Choroid plexus epithelial cell (primary cell): ENCODE measurements at places on chromosomes 6 and 20.

DNA sequence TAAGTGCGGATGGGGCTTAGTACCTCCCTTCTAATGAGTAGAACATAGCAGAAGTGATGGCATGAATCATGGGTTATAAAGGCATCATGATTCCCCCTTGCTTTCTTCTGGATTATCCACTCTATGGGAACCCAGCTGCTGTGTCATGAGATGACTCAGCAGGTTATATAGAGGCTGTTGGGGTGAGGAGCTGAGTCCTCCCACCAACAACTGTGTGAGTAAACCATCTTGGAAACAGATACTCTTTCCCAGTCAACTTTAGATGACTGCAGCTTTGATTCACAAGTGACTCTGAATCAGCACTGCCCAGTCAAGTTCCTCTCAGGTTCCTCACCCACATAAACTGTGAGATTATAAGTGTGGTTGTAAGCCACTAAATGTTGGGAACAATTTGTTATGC, 46.3 kb downstream of the FAM83B start:
- peak; percentile 20 for DNase-seq

DNA sequence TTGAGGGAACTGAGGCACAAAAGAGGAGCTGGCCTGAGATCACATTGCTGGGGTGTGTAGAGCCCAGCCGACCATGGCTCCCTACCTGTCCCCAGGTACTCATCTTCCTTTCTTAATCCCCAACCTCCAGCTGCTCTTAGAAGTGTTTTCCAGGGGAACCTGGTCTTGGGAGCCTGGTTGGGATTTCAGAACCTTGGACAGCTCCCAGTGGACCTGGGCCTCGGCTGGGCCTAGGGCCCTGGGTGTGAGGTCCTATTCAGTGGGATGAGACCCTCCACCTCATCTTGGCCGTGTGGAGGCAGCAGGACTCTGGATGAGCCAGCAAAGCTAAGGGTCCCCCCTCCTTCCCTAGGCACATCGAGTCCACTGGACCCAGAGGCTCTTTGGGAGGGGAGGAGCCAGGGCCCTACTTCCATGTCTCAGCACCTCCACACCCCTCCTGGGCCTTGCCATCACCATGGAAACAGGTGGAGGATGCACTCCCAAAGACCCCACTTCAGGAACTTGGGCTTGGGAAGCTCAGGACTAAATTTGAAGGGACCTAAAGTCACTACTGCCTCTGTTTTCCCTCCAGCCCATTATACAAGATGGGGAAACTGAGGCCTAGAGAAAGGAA, 38.5 kb downstream of the DLGAP4 start:
- DNase-seq, result peak; percentile 63

GRCh38 chr6:34696189-34696738, 303 bp downstream of the ILRUN start:
- DNase-seq, result peak; percentile 41

- DNase-seq, result peak; percentile 50
Observed at GRCh38 chr6:33126101-33126714, 50.4 kb downstream of the HLA-DPB1 start.

DNA sequence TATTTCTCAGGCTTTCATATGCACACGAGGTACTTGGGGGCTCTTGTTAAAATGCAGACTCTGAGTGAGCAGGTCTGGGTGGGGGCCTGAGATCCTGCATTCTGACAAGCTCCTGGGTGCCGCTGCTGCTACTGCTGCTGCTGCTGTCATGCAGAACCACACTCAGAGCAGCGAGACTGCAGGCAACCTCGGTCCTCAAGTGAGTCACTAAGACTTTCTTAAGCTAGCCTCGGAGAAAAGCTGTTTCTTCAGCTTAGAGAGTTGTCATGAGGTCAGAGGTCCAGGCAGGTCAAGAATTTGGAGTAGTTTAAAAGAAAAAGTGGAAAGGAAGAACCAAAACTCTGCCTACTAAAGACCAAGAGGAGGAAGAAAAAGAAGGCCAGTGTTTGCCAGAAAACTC, 92.9 kb downstream of the SPTLC3 start:
- peak; percentile 73 for DNase-seq

DNA sequence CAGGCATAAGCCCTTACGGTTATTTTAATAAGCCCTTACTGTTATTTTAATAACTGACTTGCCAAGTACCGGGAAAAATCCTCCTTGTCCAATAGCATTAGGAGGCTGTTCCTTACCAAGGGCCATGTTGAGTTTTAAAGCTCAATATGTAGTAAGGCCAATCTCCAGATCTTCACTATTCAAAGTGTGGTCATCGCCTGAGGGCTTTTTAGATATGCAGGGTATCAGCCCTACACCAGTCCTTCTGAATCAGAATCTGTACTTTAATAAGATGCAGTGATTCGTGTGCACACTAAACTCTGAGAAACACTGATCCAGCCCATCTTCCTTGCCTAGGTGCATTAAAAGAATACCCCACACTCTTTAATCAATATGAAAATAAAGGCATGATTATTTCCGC, 72.8 kb upstream of the ZNF133 start:
- DNase-seq, result no peak

GRCh38 chr6:80550748-80551147, 444.3 kb downstream of the BCKDHB start:
- DNase-seq, result no peak

DNA sequence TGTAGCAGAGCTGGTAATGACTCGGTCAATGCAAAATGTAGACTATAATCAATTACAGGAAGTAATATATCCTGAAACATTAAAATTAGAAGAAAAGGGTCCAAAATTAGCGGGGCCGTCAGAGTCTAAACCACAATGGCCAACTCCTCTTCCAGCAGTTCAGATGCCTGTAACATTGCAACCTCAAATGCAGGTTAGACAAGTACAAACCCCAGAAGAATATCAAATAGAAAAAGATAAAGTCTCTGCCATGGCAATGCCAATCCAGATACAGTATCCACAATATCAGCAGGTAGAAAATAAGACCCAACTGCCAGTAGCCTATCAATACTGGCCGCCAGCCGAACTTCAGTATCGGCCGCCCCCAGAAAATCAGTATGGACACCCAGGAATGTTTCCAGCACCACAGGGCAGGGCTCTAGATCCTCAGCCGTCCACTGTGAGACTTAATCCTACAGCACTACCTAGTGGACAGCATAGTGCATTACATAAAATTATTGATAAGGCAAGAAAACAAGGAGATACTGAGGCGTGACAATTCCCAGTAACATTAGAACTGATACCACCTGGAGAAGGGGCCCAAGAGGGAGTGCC, 158.4 kb downstream of the GPX5 start:
- peak; percentile 70 for DNase-seq

DNA sequence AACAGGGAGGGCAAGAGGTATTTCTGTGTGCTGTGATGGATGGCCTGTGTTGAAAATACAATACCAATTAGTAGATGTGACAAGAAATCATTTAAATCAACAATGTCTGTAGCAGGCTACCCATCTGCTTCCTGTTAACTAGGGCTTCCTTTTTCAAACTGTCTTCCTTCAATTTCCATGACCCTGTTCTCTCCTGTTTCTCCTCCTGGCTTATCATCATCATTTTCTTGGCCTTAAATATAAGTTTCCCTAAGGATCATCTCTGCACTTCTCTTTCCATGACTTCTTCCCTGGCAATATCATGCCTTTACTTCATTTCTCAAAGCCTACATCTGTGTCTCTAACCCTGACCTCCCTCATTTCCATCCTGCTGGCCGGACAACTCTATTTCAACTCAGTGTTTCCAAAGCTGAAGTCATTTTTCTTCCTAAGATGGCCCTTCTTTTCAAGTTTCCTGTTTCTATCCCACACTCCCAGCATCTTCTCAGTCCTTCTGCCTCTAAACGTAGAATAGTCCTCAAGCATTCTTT, 18.2 kb downstream of the ZC2HC1B start:
- no peak for DNase-seq

DNA sequence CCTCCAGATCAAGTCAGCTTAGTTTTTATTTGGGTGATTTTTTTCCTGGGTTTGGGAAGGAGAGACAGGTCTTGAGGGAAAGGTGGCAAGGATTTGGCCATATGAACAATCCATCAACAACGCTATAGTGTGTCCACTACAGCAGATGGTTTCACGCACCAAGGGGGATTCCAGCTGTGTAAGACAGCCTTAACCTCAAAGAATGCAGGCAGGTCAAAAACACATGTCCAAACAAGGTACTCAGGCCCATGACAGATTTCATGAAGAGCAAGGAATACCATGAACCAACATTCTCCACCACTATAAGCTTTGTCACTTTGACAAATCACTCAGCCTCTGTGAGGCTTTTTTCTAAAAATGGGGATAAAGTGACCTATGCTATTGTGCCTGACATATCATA, 2.0 kb downstream of the AIF1 start:
- peak; percentile 41 for DNase-seq

GRCh38 chr6:56904068-56904467, 50.8 kb upstream of the BEND6 start:
- no peak for DNase-seq

DNA sequence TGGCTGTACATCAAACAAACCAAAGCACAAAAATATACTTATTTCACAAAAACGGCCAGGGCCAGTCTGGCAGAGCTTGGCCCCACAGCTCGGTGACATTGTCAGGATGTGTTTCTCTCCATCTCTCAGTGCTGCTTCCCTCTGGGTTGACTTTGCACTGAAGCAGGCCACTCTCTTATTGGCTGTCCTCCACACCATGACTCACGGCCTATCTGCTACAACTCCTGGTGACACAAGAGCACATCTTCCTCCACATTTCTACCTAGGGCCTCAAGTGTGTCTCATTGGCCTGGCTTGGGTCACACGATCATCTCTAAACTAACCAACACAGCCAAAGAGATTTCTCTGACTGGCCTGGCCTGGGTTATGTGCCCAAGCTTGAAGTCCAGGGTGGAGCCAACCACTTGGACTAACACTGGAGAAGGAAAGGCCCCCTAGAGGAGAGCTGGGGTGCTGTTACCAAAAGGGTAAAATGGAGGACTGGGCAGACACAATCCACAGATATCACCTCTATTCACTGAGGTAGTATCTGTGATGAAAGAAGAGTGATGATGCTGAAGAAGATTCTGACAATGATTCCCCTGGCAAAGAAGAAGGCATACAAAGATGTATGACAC, 159.8 kb upstream of the TSHZ2 start:
- no peak for DNase-seq

- no peak for DNase-seq
Observed at GRCh38 chr6:134797400-134798113, 152.3 kb downstream of the ALDH8A1 start.

- DNase-seq, result no peak
Observed at GRCh38 chr20:9829835-9830234, 9.0 kb downstream of the PAK5 start.

GRCh38 chr20:60894091-60894490, 358.0 kb upstream of the CDH4 start:
- DNase-seq, result no peak

DNA sequence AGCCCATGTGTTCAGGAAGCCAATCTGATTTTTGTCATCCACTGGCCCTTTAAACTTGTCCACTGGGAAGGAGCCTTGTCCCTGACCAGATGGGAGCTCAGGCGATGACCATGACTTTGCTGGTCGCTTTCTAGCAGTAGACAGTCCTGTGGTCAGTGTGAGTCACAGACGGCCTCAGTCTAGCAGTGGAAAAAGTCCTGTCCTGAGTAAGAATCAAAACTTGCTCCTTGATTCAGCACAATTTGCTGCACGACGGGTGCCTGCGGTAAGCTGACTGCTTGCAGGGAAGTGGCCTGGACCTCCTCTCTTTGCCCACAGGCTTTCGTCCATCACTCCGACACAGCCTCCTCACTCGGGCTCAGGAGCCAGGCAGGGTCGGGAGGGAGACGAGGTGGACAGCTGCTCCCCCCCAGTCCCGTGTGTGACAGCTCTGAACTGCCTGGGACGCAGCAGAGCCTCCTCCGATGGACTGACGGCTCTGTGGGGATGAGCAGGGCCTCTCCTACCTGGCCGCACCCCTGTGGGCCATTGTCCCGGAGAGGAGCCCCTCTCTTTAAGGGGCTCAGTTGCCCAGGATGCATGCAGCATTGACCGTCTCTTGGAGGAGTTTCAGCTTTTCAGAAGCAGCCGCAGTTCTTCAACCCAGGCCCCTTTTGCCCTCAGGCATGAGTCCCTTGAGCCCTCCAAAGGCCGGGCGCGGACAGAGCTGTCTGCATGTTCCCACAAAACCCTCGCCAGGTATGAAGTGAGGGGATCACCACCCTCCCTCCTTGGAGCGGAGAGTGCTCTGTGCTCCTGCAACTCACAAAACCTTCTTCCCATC, 209.2 kb downstream of the ANKRD60 start:
- DNase-seq, result peak; percentile 39

- DNase-seq, result no peak
Observed at GRCh38 chr6:167428664-167429333, 103.9 kb downstream of the TTLL2 start.

GRCh38 chr6:51528556-51528955, 558.9 kb downstream of the PKHD1 start:
- no peak for DNase-seq

DNA sequence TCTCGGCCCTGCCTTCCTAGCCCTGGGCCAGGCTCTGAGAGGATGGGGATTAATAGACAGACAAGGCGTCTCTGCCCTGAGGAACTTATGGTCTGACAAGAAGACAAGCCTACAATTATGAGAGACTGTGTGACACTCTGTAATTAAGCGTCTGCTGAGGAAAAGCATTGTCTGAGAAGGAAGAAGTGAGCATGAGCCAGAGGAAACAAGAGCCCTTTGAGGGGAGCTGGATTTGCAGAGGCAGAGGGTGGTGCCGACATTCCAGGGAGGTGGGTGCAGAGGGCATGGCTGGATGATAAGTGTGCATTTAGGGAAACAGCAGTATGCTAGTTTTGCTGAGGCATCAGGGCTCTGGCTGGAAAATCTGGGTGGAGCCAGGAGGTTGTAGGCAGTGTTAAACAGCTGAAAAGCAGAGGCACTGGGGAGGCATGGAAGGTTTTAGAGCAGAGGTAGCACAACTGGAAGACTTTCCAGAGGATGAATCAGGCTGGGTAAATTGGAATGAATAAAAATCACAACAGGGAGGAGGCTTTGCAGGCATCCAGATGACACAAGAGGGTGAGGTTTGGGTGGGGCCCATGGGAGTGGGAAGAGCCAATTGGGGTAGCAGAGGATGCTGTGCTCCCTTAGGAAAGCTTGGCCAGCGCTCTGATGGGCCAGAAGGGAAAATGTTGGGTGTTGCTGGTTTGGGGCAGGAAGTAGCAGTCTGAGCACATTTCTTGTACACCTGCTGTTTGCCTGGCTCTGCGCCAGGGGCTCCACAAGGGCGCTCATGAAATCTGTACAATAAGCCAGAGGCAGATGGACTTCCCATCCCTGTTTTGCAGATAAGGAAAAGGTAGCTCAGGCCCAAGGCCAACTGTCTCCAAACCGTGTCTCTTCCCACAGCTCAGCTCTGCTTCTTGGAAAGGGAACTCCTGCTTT, 74.0 kb upstream of the MYL9 start:
- DNase-seq, result peak; percentile 56

DNA sequence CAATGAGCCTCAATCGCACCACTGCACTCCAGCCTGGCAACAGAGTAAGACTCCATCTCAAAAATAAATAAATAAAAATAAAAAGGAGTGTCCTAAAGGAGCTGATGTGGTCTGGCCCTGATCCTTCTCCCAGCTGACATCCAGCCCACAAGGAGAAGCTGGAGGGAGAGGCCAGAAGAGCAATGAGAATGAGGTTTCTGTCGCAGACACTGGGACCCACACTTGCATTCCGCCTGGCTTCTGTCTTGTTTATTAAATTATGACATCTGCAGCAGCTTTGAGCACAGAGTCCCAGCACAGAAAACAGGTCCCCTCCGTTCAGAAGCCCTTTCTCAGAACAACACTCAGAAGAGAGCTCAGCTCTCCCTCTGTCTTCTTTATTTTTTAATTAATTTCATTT, 10.3 kb upstream of the E2F1 start:
- no peak for DNase-seq

- no peak for DNase-seq
Observed at GRCh38 chr20:23132293-23132929, 46.3 kb upstream of the CD93 start.
